ENCODE measurements at places on chromosomes 5 and 9.

DNA sequence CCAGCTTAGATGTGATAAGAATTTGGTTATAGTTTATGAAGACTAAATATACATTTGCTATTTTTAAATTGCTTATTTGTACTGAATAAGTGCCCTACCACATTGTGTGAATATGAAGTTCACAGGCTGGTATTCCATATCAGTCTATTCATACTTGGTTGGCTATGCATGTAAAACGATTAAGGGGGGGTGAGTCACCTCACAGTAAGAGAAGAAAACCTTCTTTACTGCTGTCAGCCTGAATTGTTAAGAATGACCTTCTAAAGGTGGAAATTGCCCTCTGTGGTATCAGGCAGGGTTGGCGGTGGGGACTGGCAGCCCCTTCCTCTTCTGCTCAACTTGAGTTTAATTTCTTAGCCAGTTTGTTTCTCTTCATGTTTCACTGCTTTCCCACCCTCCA is 127.0 kb upstream of the RPS23 start:
- DNase-seq, result no peak

DNA sequence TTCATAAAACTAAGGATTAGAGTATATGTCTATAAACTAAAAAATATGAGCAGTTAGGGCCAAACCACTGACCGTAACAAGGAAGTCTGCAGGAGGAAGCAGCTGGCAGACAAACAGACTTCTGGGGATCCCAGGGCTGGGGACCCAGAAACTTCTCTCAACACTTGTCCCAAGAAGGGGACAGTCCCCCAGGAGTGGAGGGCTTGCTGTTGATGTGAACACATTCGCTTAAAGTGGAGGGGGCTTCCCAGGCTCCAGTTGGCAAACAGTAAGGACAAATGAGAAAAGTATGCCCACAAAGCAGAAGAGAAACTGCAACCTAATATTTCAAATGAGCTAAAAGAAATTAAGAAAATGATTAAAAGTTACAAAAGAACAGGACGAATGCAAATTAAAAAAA is 83.7 kb downstream of the PDE8B start:
- DNase-seq, result no peak

DNA sequence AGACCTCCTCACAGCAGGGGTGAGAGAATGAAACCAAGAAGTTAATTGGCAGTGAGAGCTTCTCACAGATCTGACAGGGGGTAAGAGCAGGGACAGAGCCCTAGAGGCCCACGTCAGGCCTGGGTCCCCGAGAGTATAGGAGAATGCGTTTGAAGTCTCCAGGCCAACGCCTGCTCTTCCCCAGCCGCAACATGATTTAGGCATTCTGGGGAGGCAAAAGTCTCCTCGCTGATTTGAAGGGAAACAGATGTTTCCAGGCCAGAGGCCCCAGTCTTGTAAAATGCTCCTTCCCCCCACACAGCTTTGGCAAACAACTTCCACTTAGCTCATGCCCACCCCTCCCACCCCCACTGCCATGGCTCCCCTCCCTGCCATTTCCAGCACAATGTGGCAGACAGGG is 239.2 kb upstream of the TRIM32 start:
- DNase-seq, result no peak

- no peak for DNase-seq
Observed at GRCh38 chr9:132164604-132165362, 2.9 kb downstream of the NTNG2 start.

- no peak for DNase-seq
Observed at GRCh38 chr5:89277816-89278215, 394.8 kb upstream of the MEF2C start.

DNA sequence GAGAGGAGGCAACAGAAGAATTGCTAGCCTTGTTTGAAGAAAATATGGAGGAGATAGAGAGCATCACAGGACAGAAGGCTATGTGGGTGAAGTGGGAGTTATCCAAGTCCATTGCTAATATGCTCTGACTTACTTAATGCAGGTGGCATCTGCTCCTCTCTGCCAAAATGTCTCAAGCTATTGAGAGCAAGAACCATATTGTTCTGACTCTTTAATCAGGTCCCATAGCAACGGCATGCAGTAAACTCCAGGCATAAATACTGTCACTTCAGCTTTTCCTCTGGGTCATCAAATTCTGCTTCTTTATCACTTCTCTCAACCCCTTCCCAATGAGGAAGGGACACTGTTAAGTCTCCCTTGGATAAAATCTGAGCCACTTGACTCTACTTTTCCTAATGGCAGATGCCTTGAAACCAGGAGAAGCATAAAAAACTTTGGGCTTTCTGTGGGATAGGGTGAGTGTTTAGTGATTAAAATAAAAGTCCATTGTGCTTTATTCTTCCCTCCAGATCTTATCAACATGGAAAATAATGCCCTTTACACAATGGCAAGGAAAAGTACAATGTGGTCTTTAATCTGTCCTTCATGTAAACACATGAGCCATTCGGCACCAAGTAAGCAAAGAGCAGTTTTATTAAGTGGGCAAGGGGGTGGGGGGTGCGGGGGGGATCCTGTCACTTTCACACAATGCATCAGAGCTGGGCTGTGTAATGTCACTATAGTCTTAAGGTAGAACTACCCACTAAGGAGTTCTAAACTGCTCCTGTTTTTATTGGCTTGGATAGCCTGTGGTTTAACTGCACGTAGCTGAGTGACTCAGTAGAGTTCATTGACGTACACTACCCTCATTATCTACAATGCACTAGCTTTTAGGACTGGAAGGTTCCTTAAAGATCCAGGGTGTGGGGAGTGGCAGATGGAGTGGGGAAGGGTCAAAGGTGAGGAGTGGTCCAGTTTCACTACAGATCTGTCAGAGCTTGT is 71.0 kb upstream of the TARS1 start:
- DNase-seq, result no peak

DNA sequence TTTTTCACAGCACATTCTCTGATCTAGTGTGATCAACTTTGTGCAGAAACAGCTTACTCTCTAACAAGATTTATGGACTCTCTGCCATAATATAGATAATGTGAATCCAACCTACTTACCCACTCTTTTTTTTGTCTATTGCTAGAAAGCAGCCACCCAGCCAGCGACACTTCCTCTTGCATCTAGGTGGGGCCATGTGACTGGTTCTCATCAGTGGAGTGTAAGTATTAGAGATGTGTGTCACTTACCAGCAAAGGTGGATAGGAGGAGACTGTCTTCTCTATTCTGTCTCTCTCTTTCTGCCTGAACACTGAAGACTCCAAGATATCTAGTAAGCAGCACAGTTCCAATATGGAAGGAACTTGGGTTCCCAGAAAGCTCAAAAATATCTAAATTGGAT is 174.8 kb downstream of the MCTP1 start:
- DNase-seq, result no peak

- DNase-seq, result no peak
Observed at GRCh38 chr9:20297646-20298084, 324.6 kb downstream of the MLLT3 start.

DNA sequence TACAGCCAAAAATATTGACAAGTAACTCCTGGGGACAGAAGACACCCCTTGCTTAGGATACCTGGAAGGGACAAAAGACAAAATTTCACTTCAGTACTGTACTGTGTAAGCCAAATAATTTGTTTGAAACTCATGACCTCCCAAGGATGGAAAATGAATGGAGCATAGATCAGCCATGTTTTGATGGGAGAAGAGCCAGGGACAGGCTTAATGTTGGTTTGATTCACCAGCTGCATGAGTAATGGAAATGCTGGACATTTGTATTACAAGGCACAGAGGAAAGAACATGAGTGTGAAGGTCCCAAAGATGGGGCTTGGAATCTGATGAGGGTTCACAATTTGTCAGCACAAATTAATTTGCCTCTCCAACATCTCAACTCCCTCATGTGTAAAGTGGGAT is 122.8 kb downstream of the ENC1 start:
- DNase-seq, result no peak

GRCh38 chr5:159202151-159202550 is 7.2 kb downstream of the RNF145 start:
- no peak for DNase-seq

GRCh38 chr5:54062958-54063357 is 247.4 kb downstream of the ARL15 start:
- no peak for DNase-seq

DNA sequence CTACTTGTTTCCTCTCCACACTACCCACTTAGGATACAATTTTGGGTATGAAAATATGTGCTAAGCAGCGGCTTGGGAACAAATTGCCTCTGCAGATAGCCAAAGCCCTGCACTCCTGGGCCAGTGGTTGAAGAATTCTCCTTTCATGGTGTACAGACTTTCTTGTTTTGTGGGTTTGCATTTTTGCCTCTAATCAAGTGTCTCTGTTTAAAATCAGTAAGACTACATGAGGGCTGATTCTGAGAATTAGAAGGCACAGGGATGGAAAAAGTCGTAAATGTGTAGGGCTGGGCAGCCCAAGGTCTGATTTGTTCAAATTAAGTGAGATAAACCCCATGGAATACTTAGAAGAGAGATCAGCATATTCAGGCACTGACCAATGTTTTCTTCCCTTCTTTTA is 103.7 kb upstream of the CD180 start:
- DNase-seq, result no peak

GRCh38 chr5:132017316-132017715 is 5.9 kb upstream of the ACSL6 start:
- no peak for DNase-seq

DNA sequence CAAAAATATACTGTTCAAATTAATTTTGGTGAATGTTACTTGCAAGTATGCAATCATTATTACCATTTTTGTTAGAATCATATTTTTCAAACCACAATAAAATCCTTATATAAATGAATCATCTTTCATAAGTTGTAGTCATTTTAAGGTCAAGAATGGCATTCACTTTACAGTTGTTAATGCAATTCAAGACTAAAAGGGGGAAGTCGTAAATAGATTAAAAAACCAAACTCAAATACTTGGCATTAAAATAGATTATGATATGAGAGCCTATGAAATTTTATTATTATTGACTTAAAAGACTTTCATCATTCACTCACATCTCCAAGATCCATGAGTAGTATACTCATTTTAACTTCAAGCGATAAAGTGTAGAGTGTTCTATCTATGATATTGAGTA is 11.6 kb downstream of the CDH9 start:
- DNase-seq, result no peak

Measured in H9 (cell line).